Mesothelial cell of epicardium (in vitro differentiated cells): ENCODE measurements at places on chromosomes 3 and 15. TPM values are rescaled to one million over a fixed set of nuclear protein-coding genes. Genes with fewer than 3 reads are reported as not detected.

DNA sequence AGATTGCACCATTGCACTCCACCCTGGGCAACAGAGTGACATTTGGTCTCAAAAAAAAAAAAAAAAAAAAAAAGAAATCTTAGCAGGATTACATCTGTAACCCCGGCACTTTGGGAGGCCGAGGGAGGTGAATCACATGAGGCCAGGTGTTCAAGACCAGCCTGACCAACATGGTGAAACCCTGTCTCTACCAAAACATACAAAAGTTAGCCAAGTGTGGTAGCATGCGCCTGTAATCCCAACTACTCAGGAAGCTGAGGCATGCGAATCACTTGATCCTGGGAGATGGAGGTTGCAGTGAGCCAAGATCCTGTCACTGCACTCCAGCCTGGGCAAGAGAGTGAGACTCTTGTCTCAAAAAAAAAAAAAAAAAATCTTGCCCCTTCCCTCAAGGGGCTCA, 40.4 kb downstream of the LIPC start:
- H3K27ac ChIP-seq, result no peak overlapping the region
- peaks cover 42% of the 10 kb centered on the region for H3K4me1 ChIP-seq
- H3K4me3 ChIP-seq, result no peak overlapping the region
- no peak for DNase-seq
- H3K36me3 ChIP-seq, result no peaks in the 10 kb centered on the region

- H3K4me3 ChIP-seq, result no peak overlapping the region
- H3K27me3 ChIP-seq, result peaks cover 4% of the 10 kb centered on the region
- H3K27ac ChIP-seq, result no peak overlapping the region
- no peaks in the 10 kb centered on the region for H3K4me1 ChIP-seq
Measured at GRCh38 chr3:135248213-135248612, 453.2 kb downstream of the EPHB1 start.

- no peak overlapping the region for H3K4me3 ChIP-seq
- H3K27ac ChIP-seq, result no peak overlapping the region
- H3K4me1 ChIP-seq, result peaks cover 19% of the 10 kb centered on the region
- peaks cover 31% of the 10 kb centered on the region for H3K36me3 ChIP-seq
- no peak for DNase-seq
- no peaks in the 10 kb centered on the region for H3K27me3 ChIP-seq
Measured at GRCh38 chr3:52406231-52406661, 38.7 kb downstream of the SEMA3G start.

- no peak overlapping the region for H3K4me3 ChIP-seq
- H3K27ac ChIP-seq, result no peak overlapping the region
- peaks cover 20% of the 10 kb centered on the region for H3K27me3 ChIP-seq
- H3K4me1 ChIP-seq, result peaks cover 8% of the 10 kb centered on the region
- no peaks in the 10 kb centered on the region for H3K36me3 ChIP-seq
- DNase-seq, result no peak
Measured at GRCh38 chr3:182183716-182184430, 472.1 kb downstream of the SOX2 start.

DNA sequence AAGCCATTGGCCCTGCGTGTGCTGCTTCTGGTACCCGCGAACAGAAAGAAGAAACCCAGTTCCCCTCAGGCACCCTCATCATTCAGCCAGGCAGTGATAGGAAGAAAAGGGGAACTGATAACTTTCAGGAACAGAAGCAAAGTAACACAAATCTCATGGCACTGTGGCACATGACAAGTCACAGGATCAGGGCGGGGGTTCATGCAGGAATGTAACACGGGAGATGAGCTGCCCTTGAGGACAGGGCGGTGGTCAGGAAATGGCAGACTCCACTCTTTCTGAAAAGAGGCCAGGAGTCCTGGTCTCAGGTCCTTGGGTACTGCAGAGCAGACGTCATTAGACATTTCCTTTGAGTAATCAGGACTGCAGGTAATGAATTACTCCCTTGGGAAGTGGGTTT, 95.5 kb downstream of the CCNL1 start:
- no peak overlapping the region for H3K4me3 ChIP-seq
- no peaks in the 10 kb centered on the region for H3K36me3 ChIP-seq
- DNase-seq, result no peak
- no peak overlapping the region for H3K27ac ChIP-seq

- DNase-seq, result no peak
- no peak overlapping the region for H3K27ac ChIP-seq
- H3K36me3 ChIP-seq, result peaks cover 20% of the 10 kb centered on the region
- H3K27me3 ChIP-seq, result no peaks in the 10 kb centered on the region
- peaks cover 18% of the 10 kb centered on the region for H3K4me1 ChIP-seq
Measured at GRCh38 chr3:98589331-98590036, 3.9 kb downstream of the CPOX start.

DNA sequence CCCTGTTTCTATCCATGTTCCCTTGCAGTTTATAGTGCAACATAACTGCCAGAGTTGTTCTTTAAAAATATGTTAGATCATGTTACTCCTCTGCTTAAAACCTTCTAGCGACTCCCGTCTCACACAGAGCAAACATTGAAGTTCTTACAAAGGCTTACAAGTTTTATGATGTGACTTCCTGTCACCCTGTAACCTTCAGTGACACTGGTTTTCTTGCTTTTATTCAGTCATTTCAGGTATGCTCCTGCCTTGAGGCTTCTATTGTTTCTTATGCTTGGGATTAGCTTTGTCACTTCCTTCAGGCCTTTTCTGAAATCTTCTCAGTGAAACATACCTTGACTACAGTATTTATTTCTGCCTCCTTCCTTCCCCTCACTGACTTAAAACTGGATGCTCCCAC, 252.1 kb downstream of the DOCK3 start:
- no peaks in the 10 kb centered on the region for H3K27me3 ChIP-seq
- peaks cover 7% of the 10 kb centered on the region for H3K4me1 ChIP-seq
- peaks cover 6% of the 10 kb centered on the region for H3K36me3 ChIP-seq
- no peak for DNase-seq

DNA sequence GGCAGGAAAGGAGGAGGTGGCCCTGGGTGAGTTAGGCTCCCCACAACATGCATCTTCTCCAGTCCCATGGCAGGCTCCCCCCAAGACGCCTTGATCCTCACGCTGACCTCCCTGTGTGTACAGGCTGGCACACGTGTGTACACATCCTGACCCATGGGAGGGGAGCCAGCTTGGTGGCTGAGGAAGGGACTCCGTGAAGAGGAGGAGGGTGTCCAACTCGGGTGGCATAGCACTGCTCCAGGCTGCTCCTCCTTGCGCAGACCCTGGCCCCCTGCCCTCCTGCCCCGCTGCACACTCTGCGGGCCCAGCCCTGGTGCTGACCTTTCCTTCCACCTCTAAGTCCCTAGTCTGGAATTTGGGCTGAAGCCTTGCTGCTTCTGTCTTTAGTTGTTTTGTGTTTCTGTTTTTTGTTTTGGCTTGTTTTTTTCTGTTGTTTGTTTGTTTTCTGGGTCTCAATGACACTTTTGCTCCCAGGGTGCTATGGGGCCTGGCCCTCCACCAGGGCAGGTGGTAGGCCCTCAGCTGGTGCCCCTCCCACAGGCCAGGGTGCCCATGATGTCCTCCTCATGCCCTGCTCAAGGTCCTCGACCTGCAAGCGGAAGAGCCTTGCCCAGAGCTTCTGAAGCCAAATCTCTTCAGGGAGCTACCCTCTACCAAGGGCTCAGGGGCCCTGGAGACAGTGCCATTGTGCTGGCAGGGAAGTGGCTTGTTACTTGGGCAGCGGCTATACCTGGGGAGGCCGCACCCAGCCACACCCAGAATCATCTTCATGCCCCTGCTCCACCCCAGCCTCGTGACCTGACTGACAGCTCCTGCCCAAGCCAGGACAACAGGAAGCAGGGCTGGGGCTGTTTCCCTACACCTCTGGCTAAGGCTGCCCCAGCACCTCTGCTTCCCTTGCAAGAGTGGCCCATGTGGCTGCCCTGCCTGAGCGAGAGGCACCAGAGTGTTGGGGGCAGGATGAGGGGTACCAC, 5.1 kb downstream of the EPHB3 start:
- peak overlapping the region; percentile 97 for H3K27ac ChIP-seq
- H3K4me3 ChIP-seq, result peak overlapping the region; percentile 89
- peaks cover 75% of the 10 kb centered on the region for H3K4me1 ChIP-seq
- H3K27me3 ChIP-seq, result no peaks in the 10 kb centered on the region

Gene SLC38A3
- total RNA-seq, result 0.84 to 2.5 TPM (median 1.8 TPM) in 3 replicates

Gene NOP10
- 88.9 to 95.9 TPM (median 94.6 TPM) in 3 replicates for total RNA-seq

Gene GP5
- 0.11 to 0.16 TPM in 2 of 3 replicates, not detected in the other for total RNA-seq

Gene CORO2B
- 1.00 to 1.1 TPM (median 1.1 TPM) in 3 replicates for total RNA-seq
